ENCODE measurements at places on chromosomes 7 and 10.

DNA sequence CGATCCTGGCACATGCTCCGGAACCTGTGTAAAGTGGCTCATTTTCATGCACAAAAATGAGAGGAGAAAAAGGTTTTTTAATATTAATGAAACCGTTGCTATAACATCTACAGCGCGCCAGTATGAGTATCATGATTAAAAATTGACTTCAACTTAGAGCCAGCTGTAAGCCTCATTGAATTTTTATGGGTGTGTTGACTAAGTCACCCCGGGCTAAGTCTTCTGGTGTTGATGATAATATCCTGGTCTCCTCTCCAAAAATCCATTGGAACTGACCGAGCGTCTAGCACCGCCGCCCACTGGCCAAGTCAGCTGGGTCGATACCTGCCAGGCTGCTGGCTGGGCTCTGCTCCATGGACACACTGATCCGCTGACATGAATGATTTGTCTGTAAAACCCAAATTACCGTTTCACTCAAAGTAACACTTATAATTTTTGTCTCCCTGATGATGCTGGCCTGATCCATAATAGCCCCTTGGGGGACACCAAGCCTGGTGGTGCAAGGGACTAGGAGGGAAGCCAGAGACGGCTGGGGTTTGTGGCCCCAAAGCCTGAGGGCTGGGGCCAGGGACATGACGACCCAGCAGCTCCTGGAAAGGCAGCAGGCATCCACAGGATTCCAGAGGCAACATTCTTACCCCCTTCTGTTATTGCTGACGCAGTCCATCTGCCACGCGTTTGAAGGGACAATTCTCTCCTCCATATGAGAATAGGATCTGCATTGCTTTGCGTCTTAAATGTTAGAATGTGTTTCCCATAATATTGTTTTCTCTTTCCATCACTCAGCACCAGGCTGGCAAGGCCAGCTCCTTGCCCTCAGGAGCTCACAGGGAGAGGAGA lies 131.0 kb upstream of the PPP2R2D start:
- DNase-seq, result no peak

GRCh38 chr7:71883415-71883814 lies 528.7 kb downstream of the CALN1 start:
- DNase-seq, result no peak

GRCh38 chr7:23020742-23021401 lies 6.9 kb upstream of the HYCC1 start:
- DNase-seq, result no peak

GRCh38 chr7:143002898-143003297 lies 24.0 kb downstream of the OR9A2 start:
- no peak for DNase-seq

DNA sequence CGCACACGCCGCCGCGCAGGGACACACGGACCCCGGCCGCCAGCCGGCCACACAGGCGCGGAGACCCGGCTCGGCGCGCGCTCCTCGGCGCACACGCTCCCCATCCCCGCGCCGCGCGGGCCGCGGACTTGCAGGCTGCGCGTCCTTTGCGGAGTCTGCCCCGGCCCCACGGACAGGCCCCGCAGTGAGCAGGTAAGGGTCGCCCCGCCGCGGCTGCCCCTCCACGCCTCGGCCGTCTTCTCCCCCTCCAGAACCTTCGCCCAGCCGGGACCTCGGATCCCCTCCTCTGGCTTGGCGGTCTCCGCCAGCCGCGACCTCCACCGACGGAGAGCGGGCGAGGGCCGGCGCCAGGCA lies 356 bp downstream of the ADCYAP1R1 start:
- DNase-seq, result no peak

- no peak for DNase-seq
These were observed 580.4 kb downstream of the MAGI2 start for GRCh38 chr7:78873117-78873516.

GRCh38 chr7:142248166-142249160 lies 9.4 kb downstream of the PRSS58 start:
- DNase-seq, result no peak

GRCh38 chr7:130231792-130232191 lies 24.1 kb downstream of the SSMEM1 start:
- DNase-seq, result no peak

DNA sequence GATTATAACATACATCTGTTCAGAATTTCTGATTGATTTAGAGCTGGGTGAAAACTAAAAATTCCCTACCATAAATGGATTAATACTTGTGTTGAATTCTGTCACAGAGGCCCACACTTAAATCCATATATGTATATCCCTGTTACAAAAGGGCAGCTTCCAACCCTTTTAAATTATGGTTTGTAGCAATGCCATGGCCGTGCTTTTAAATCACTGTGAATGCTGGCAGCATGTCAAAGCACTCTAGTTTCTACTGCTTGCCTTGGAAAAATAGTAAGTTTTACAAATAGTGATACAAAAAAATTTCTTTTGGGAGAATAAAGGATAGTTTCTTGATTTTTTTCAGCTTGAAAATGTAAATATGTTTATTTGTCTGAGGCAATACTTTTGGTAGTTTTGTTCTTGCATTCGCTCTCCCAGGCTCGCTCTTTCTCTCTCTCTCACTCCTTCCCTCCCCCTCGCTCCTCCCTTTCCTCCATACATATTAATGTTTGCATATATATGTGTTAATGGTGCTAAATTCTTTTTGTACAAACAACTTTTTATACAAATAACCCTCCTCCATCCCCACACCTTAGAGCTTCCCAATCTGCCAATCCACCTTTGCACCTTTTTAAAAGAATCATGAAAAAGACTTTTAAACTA lies 29.8 kb downstream of the TES start:
- DNase-seq, result no peak

GRCh38 chr10:107656932-107657331 lies 492.4 kb upstream of the SORCS1 start:
- no peak for DNase-seq

- no peak for DNase-seq
These were observed 65.1 kb upstream of the VSTM2A start for GRCh38 chr7:54477083-54477482.

DNA sequence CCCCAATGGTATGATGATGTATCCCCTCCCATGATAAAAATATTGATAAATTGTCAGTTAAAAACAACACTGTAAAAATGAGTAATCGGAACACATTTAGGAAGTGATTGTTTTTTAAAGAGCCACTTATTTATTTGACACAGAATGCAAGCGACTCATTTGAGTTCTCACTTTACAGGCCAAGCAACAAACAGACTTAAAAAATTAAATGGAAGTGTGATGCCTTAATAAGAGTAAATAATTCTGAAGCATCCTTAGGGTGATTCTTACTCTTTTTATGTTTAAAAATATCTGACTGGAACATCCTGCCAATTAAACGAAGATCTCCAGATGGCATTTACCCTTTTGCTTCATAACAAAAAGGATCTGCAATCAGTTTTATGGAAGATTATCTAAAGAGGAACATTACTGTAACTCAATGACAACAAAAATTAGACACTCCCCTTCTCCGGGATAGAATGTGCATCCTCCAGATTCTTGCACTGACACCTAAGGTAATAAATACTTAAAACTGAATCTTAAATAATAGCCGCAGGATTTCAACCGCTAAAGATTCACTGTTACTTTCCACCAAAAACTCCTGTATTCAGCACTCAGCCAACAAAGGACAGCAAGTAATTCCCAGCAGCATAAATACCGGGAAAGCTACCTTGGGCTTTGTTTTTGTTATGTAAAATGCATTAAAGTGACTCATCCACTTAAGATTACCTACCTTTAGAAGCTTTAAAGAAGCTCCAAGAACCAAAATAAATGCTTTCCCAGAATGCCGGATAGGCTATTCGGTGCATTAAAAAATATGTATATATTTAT lies 1.7 kb downstream of the CACNA2D1 start:
- no peak for DNase-seq

GRCh38 chr7:50203521-50203920 lies 101.0 kb upstream of the IKZF1 start:
- no peak for DNase-seq

GRCh38 chr10:51462076-51462779 lies 237.2 kb downstream of the CSTF2T start:
- DNase-seq, result no peak

GRCh38 chr10:93352638-93353383 lies 129.3 kb downstream of the MYOF start:
- DNase-seq, result peak; percentile 48

DNA sequence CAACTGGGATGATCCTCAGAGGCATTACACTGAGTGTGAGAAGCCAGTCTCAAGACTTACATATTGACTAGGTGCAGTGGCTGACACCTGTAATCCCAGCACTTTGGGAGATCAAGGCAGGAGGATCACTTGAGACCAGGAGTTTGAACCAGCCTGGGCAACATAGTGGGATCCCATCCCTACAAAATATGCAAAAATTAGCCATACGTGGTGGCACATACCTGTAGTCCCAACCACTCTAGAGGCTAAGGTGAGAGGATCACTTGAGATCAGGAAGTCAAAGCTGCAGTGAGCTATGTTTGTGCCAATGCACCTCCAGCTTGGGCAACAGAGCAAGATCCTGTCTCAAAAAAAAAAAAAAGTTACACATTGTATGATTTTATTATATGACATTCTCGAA lies 23.5 kb upstream of the TNPO3 start:
- no peak for DNase-seq

- DNase-seq, result no peak
These were observed 278.6 kb downstream of the SEMA3D start for GRCh38 chr7:84908196-84908793.

DNA sequence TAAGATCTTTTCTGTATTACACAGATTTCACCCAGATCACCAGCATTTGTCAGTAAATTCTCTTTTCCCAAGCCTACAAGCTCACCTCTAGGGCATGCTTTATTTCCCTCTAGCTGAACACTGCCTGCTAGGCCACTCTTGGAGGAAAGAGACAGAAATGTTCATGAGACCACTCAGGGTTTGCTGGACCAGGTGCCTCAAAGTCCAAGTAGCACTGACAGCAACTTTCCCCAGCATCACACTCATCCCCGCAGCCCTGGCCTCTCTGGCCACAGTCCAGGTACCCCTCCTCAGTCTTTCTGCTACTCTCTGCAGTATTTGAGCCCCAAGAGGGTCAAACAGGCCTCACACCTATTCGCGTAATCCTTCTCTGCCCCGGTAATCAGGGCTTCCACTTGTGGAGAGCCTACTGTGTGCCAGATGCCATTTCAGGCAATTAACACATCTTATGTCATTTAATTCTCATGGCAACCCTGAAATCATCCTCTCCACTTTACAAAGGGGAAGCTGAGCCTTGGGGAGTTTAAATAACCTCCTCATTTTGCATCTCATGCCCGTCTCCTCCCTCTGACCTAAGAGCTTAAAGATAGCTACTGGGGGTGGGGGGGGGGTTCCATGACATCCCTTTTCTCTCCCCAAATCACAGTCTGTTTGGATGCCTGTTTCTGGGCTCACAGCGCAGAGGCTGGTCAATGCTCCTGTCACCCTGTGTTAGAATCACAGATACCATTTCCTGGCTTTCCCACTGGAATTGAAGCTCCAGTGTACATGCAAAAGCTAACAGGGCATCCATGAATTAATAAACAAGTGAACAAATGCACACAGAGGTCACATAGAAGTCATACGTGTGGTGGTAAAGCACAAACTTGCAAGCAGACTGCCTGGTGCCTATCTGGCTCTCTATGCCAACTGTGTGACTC lies 88.5 kb downstream of the PRLHR start:
- DNase-seq, result no peak

DNA sequence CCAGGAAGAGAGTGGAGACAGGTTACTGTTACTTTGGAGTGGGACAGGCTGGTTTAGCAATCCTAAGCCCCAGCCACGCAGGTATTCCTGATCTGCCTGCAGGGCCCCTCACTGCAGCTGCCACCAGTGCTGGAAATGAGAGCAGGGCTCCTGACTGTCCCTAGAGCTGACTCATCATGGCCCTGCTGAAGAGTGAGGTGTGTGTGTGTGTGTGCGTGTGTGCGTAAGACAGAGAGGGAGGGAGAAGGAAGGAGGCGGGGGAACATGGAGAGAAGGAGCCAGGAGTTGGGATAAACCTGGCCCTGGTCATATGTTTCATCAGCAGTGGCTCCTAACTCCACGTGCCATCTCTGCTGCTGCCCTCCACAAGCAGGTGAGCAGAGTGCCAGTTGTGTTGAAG lies 3.6 kb downstream of the FOXI2 start:
- no peak for DNase-seq

DNA sequence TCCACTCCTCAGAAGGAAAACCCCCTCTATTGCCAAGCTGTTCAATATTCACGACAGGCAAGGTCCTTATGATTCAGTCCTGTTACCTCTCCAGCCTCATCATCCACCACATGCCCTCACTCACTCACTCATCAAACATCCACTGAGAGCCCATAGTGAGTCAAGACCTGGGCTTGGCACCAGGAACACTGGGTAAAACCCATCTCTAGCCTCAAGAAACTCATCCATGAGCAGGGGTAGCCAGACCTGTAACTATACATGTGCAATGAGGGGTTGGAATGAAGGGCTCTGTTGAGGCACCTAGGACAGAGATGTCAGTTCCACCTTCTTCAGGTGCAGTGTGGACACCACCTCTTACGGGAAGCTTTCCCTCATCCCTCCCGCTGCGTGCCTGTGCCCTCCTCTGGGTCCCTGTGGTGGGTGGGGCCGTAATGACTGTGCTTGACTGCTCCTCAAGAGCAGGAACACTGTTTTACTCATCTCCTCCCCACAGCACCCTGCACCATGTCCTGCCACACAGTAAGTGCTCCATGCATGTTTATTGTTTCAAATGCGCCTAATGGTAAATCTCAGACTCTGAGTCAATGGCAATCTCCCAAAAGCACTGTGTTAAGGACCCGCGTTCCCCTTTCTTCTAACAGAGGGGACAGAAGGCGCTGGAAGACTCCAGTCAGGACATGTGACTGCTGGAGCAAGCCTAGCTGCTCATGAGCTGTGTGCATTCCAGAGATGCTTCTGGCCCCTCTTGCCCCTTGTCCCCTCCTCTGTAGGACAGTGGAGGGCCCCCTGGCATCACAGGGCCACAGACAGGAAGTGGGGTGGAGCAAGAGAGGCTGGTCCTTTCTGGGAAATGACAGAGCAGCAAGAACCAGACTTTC lies 95.4 kb downstream of the HIPK2 start:
- DNase-seq, result no peak

- DNase-seq, result no peak
These were observed 70.1 kb downstream of the COBL start for GRCh38 chr7:51246258-51247245.

Measured in CD4-positive, alpha-beta T cell treated with Interleukin-4 for 1 hour (primary cell).